AML-193 (cell line): ENCODE measurements at places on chromosomes 11 and 22.
A peak's percentile ranks its signal among the peaks of the same experiment; 100 is the strongest.

DNA sequence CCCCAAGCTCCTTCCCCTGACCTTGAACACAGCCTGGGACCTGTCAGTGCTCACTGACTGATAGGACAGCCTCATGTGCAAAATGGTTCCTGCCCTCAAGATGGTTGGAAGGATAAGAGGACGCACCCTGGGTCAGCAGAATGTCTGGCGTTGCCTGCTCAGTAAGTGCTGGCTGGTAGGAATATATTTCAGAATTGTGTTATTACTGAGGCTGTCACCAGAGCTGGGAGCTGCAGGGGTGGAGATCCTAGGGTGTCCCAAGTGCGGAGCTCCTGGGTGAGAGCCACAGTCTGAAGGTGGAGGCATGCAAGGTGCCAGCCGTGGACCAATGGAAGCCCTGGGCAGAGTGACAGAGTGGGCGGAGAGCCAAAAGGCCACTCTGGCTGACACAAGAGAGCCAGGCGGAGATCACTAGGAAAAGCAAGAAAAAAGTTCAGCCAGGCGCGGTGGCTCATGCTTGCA is 1.0 kb upstream of the SEC14L4 start:
- no peak for DNase-seq

GRCh38 chr11:101390539-101390938 is 193.3 kb downstream of the TRPC6 start:
- peak; percentile 15 for DNase-seq

- DNase-seq = no peak
These were observed 64.9 kb upstream of the PAX6 start for GRCh38 chr11:31875866-31876560.

GRCh38 chr11:66749091-66749490 is 20.1 kb upstream of the SPTBN2 start:
- DNase-seq = no peak

DNA sequence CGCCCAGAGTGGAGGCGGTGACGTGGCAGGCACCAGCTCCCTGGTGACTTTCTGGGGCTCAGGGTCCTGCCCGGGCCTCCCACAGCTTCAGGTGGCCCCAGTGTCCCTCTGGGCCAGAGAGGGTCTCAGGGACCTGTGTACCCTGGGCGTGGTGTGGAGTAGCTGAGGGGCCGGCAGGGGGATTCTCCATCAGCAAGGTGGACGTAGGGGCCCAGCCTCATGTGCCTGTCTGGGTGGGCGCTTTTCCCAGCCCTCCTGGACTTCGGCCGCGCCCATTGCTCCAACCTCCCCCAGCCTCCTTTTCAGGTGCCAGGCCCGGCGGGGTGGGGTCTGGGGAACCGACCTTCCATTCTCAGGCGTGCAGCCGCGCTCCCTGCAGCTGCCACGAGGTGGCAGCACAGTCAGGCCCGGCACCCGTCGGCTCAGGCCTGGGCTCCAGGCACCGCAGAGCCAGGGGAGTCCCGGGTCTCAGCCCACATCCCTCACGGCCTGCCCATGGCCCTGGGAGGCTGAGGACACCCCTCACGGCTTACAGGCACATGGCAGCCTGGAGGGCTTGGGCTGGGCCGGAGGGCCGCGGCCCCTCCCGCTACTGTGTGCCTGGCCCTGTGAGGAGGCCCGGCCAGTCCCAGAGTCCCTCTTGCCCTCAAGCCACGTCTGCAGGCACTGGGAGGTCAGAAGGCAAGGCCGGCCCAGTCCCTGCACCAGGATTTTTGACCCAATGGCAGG is 19.9 kb upstream of the MUC5B start:
- peak; percentile 7 for DNase-seq
